ENCODE measurements at places on chromosomes 16 and 17.

- no peak for DNase-seq
These were observed 53.4 kb downstream of the GRB2 start for GRCh38 chr17:75352079-75352569.

GRCh38 chr17:37062021-37062420 is 113.3 kb downstream of the AATF start:
- DNase-seq: no peak

- DNase-seq: no peak
These were observed 160.4 kb downstream of the ABCA8 start for GRCh38 chr17:68794636-68795434.

DNA sequence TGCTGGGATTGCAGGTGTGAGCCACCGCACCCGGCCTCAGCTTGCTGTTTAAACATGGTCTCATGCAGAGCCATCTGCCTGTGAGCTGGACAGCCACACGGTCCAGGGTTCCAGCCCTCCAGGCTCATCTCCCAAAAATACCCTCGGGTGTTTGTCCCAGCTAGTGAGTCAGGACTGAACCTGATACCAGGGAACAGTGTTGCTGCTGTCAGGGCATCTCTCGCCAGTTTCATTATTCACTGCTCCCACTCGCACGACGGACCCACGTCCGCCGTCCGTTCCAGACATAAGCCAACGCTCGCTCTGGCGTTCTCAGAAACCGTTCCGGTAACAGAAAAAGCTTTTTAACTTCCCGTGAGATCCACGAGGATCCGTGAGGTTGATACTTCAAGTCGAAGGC is 77.6 kb downstream of the NXN start:
- no peak for DNase-seq

DNA sequence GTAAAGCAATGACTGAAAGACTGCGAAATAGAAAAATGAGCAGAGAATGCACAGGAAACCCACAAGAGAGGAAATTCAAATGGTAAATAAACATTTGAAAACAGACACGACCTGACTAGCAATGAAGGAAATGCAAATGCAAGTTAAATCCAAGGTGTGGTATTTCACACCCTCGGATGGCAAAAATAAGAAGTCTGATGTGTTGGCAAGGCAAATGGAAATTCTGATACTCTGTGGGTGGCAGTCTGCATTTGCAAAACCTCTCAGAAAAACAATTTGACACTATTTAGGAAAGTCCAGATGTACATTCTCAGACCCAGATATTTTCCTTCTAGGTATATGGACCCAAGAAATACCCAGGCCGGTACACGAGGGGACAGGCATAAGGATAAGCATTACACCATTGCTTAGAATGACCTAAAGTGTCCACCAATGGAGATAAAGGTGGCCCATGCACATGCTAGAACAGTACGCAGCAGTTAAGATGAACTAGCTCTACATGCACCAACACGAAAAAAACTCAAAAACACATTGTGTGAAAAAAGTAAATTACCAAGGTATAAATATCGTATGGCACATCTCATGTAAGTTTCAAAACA is 116.7 kb downstream of the GAS7 start:
- DNase-seq: no peak

- DNase-seq: peak; percentile 25
These were observed 5.3 kb upstream of the NSMCE1 start for GRCh38 chr16:27273670-27274423.

DNA sequence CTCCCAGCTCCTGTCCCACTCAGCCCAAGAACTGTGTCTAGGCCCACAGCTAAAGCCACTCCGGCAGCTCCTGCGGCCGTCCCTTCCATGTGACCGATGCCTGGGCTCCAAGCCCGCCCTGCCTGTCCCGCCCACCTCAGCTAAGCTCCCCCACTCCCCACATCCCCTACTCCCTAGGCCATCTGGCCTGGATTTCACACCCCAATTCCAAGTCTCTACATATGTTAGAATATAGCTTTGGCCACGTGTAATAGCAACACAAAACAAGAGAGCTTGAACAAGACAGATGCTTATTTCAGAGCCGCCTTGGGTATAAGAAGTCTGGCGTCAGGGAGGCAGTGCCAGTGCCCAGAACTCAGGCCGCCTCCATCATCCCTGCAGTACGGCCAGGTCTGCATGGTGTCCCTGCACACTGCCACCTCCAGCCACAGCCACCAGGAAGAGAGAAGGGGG is 30.0 kb upstream of the USP22 start:
- no peak for DNase-seq

DNA sequence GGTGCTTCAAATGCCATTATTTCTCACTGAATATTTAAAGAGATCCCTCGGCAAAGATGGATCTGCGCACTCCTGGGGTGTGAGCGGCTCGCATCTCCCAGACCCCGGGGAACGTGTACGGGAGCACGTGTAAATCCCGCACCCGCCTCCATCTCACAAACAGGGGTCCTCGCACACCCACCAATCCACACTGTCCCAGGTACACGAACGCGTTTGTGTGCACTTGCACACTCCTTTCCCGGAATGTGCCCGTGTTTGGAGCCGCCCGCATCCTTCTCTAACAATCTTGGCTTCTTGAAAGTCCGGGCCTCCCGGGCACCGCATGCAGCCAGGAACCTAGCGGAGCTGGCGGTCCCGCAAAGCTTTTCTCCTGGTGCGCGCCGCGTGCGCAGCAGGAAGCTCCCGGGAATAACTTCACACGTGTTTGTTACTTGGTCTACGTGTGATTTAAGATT is 2.5 kb upstream of the SALL1 start:
- DNase-seq: no peak

DNA sequence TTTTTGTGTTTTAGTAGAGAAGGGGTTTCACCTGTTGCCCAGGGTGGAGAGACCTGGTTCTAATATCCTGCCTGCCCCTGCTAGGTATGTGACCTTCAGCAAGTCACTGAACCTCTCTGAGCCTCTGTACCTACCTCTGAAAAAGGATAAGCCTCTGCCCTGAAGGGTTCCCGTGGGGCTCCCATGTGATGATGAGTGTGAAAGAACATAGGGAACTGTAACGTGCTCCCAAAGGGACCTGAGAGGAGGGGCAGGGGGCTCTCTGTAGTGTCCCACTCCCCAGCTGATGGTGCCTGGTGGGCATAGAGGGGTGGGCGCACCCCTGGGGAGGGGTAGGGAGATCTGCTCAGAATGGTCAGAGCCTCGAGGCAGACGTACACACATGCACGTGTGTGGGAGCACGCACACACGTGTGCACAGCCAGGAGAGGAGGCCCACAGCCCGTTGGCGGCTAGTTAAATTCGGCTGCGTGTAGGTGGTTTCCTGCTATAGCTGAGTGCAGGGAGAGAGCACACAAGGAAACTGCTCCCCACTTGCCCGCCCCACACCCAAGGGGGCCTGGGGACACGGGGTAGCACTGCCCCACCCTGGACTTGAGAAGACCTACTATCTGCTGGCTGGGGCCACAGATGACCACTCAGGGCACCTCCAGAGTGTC is 6.7 kb downstream of the KCNH4 start:
- no peak for DNase-seq

- DNase-seq: peak; percentile 89
These were observed 19.2 kb downstream of the GJD3 start for GRCh38 chr17:40345161-40345993.

GRCh38 chr16:90012991-90013745 is 6.1 kb downstream of the DBNDD1 start:
- DNase-seq: no peak

- no peak for DNase-seq
These were observed 132.6 kb downstream of the RAB11FIP4 start for GRCh38 chr17:31523862-31524730.

DNA sequence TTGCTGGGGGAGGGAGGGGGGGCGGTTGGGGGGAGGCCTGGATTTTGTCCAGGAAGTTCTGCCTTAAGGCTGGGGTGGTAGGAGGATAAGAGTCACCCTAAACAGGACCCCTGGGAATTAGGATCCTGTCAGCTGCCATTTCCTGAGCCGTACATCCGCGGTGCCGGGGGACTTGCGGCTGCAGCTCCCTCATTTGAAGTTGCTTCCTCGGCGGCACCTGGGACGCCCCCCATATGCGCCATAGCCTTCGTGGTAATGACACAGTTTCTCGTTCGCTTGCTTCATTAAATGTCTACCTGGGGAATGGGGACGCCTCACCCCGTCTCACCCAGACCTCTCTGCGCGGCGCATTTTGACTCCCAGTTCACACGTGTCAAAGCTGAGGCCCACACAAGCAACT is 55.1 kb upstream of the PABPN1L start:
- DNase-seq: no peak

DNA sequence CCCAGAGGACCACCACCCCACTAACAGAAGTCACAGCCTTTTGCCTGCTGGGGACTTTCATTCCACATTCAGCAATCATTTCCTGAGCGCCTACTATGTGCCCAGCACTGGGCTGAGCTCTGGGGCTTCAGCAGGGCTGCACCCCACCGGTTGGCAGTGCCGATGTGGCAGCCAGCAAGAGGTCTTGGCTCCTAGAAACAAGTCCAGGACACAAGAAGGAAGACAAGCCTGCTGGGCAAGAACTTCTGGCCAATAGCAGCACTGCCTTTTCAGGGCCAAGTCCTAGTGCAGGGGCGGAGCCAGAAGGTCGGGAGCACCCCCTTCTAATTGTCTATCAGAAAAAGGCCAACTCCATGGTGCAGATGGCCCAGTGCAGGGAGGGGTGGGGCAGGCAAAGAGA is 13.0 kb upstream of the HOXB9 start:
- DNase-seq: no peak

GRCh38 chr16:57391708-57392107 is 12.9 kb upstream of the CCL17 start:
- DNase-seq: no peak

GRCh38 chr16:65700596-65700995 is 578.7 kb upstream of the CDH11 start:
- peak; percentile 37 for DNase-seq

DNA sequence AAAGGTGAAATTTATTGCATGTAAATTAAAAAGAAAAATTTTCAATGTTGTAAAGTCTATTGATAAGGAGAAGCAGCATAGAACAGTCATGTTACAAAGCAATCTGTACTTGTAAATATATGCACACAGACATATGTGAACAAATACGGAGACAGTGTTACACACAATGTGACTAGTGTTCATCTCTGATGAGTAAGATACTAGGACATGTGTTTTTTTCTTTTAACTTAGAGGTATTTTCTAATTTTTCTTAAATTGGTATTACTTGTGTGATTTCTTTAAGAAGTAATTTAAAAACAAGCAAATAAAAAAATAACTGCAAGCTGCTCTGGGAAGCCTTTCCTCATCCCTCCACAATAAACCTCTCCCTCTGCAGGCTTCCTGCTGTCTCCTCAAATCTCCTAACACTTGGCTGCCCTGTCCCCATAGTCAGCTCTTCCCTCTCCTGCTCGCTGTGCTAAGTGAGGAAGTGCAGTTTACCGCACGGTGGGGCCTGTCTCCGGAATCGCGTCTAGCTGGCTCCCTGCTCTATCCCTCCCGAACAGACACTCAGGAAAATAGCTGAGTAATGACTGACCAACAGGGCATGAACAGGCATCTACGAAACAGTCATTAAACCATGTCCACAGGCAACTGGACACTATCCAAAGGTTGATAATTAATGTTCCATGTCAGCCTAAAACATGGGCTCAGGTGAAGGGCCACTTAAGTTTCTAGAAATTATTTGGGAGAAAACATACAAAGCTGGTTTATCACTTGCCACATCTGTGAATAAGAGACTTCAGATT is 35.9 kb downstream of the CMTM4 start:
- DNase-seq: peak; percentile 86

GRCh38 chr17:50151041-50151936 is 812 bp upstream of the PPP1R9B start:
- peak; percentile 93 for DNase-seq

DNA sequence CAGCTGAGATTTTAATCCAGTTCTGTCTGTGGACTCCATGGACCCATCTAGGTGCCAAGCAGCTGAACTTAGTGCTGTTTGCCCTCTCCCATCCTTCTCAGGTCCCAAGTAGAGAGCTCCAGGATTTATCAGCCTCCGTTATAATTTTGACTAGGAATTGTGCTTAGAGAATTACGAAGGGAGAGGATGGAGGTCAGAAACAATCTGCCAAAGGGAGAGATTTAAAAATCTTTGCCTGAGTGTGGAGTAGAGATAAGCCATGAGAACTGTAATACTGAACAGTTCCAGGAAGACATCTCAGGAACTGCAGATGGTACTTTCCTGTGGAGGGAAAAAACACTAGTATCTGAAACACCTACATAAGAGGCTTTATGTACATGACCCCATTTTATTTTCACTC is 27.0 kb downstream of the CEP95 start:
- no peak for DNase-seq

DNA sequence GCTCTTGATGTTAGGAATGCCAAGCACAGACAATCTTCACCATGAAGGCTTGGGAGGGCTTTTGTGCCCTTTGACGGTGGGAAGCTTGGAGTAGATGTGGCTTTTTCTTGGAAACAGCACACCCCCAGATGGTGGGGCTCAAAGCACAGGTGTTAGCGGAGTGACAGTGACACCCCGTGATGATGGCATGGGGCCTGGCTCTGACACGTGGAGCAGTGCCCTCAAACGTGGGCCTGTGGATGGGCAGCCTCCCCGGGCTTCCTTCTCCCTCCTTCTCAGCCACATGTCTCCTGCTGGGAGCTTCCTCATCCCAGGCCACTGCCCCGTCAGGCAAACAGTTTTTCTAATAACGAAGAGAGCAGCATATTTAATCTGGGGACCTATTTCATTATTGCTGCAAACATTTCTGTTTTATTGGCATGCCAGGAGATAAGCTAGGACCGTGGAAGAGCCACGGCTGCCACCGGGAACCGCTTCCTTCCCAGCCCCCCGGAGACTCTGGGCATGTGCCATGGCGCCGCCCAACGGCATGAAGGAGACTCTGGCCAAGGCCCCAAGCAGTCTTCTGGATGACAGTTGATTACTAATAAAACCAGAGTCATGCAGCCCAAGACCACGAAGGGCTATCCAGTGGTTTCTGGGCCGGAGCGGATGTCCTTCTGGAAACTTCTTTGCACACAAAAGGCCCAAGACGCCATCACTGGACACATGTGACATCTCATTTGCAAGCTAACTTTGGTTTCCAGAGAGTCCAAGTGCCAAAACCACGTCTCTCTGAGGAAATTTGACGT is 280.3 kb upstream of the FOXF1 start:
- DNase-seq: no peak

DNA sequence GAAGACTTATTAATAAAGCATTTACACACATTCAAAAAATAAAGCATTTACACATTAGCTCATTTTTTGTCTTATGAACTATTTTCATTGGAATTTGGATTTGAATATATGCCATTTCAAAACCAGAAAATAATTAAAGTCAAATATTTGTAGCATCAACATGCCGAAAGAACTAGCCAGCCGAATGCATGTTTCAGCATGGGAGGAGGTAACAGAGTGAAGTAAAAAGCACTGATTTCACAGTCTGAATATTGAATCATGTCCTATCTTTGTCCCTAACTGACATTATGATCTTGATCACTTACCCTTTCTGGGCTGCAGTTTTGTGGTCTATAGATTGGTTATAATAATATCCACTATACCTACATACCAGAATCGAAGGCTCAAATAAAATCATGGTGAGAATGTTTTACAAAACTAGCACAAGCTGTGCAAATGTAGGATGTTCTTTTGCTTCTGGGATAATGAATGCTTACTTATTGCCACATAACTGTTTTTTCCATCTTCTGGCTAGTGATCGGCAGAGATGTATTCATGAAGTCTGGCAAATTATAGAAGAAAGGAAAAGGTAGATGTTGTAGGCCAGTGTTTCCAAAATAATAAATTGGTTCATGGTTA is 84.7 kb downstream of the TUBD1 start:
- DNase-seq: peak; percentile 74

All from fibroblast of skin of abdomen (primary cell).